ENCODE measurements at places on chromosomes 11 and 22.
A peak's percentile ranks its signal among the peaks of the same experiment; 100 is the strongest.

DNA sequence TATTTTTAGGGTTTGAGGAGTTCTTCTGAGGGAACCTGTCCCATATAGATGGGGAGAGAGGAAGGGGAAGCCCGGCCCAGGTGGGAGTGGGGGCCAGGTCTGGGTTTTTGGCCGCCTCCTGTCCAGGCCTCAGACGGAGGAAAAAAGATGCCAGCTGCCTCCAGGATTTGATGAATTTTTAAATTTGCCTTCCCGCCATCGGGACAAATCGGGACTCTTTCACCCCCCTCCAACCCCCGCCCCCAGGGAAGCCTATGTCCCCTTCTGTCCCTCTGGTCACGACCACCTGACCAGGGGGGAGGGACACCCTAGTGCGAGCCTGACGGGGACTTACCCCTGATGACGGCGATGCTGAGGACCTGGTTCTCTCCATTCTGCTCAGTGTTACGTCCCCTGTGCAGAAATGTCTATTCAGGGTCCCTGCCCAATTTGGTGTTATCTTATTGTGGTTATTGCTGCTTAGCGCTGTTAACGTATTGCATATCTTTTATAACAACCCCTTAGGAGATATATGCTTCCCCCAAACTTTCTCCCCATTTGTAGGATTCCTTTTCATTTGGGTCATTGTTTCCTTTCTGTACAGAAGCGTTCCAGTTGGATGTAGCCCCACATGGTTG lies 115.9 kb upstream of the GRK3 start:
- DNase-seq, result no peak
- H3K36me3 ChIP-seq, result peaks cover 13% of the 10 kb centered on the region
- peaks cover 50% of the 10 kb centered on the region for H3K4me1 ChIP-seq
- H3K27ac ChIP-seq, result peak overlapping the region; percentile 78
- no peaks in the 10 kb centered on the region for H3K27me3 ChIP-seq

DNA sequence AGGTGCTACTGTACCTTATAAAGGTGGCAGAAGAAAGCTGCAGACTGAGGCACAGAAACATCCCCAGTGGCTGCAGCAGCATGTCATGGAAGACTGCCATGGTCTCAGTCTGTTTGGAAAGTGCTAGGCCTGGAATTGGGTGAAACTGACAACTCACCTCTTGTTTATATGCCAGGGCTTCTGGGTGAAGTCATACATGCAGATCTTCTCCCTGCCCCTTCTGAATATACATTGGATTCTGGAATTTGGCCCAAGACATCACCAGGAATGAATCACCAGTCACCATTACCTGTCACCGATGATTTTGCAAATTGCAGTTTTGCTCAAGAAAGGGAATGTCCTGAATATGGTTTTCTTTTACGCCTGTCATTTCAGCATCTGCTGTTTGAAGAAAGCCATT lies at the start of gene PLET1:
TSS of gene PLET1 (minus strand) at position 371 of the 400 bp plus-strand sequence. CDS start at position 100, 271 bp downstream.
- no peaks in the 10 kb centered on the region for H3K27me3 ChIP-seq
- no peaks in the 10 kb centered on the region for H3K36me3 ChIP-seq
- H3K27ac ChIP-seq, result no peak within 1 kb of the TSS
- no peak for DNase-seq
- no peaks in the 10 kb centered on the region for H3K4me1 ChIP-seq
- H3K4me3 ChIP-seq, result no peak within 1 kb of the TSS

DNA sequence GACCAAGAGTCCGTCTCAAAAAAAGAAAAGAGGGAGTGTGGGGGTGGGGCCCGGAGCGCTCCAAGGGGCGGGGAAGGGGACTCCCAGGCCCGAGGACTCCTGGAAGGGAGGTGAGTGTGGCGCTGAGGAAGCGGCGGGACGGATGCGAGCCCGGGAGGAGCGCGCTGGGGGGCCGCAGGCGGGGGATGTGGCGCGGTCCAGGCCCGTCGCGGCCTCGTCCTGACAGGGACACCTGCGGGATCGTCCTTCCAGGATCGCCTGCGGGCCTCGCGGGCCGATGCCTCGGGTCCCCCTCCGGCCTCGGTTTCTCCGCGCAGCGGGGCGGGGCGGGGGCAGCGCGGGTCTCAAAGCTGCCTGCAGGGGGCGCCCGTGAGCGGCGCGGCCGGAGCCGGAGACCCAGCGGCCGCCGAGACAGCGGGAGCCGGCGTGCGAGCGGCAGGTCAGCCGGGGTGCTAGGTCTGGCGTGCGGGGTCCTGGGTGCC lies 3.8 kb upstream of the ADORA2A start:
- peaks cover 40% of the 10 kb centered on the region for H3K4me1 ChIP-seq
- H3K4me3 ChIP-seq, result no peak overlapping the region
- H3K27ac ChIP-seq, result no peak overlapping the region
- H3K27me3 ChIP-seq, result no peaks in the 10 kb centered on the region

GRCh38 chr22:23787600-23787896 lies 782 bp downstream of the SMARCB1 start:
- peak overlapping the region; percentile 61 for H3K27ac ChIP-seq
- peaks cover 37% of the 10 kb centered on the region for H3K36me3 ChIP-seq
- H3K4me1 ChIP-seq, result peaks cover 42% of the 10 kb centered on the region
- DNase-seq, result no peak

DNA sequence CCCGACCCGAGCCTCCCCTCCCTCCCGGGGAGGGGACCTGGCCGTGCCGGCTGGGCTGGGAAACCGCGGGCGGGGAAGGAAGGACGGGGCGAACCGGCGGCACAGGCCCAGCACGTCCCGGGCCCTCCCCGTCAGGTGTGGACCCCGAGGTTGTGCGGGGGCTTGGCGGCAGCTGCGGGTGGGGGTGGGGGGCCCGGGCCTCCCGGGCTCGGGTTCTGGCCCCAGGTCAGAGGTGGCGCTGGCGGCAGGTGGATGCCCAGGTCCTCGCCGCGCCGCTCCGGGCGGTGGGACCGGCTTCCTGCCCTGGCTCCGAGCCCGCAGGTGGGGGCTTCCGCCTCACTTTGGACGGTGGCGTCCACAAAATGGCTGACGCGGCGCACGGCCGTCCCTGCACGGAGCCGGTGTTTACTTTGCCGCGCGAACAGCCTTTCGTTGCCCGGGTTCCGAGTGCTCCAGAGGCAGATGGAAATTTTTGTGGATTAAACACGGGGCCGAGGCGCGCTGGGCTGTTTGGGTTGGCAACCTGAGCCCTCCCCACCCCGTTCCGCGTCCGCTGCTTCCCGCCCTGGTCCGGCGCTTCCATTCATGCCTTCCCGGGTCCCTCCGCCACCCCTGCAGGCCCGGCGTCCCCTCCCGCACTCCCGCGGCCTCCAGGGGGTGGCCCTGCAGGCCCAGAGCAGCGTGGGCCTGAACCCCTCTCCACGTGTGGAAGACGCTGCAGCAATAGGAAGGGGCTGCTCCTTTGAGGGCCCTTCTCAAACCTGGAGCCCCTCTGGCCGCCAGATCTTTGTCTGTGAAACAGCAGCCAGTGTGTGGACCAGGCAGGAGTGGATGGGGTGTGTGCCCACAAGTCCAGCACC lies 92.0 kb upstream of the KCNQ1OT1 start:
- H3K4me1 ChIP-seq, result no peaks in the 10 kb centered on the region
- DNase-seq, result no peak
- H3K36me3 ChIP-seq, result no peaks in the 10 kb centered on the region

DNA sequence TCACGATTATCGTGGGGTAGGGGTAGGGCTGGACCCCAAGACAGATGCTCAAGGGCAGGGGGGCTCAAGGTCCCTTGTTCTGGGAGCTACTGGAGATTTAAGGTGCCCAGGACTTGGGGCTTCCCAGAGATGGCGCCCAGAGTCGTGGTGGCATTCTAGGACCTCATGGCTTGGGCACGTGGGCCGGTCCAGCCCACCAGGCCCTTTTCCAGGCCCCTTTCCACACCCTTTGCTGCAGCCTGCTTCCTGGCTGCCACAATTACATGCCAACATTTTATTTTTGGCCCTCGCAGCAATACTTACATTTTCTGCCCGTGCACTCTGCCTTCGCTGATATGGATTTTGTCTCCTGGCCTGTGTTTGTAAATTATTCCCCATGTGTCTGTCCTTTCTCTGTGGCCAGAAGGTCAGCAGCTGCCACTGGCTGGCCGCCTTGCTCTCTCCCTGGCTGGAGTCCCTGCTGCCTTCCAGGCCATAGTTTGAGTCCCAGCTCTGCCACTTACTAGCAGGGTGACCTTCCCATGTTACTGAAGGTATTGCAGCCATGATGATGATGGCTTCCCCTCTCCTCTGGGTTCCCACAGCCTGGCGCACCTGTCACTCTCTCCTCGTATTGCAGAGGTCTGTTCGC lies 11.2 kb downstream of the MB start:
- H3K4me3 ChIP-seq, result no peak overlapping the region
- no peaks in the 10 kb centered on the region for H3K36me3 ChIP-seq
- no peak overlapping the region for H3K27ac ChIP-seq
- no peak for DNase-seq

- no peak overlapping the region for H3K27ac ChIP-seq
- no peak for DNase-seq
- no peaks in the 10 kb centered on the region for H3K4me1 ChIP-seq
- H3K4me3 ChIP-seq, result no peak overlapping the region
- H3K27me3 ChIP-seq, result no peaks in the 10 kb centered on the region
Measured at GRCh38 chr11:106061954-106062949, 14.9 kb downstream of the KBTBD3 start.

- no peak overlapping the region for H3K4me3 ChIP-seq
- no peak overlapping the region for H3K27ac ChIP-seq
- H3K36me3 ChIP-seq, result no peaks in the 10 kb centered on the region
- no peaks in the 10 kb centered on the region for H3K27me3 ChIP-seq
- no peak for DNase-seq
Measured at GRCh38 chr11:44071157-44071556, 5.1 kb downstream of the ACCS start.

GRCh38 chr11:8368772-8369171 lies 105.1 kb upstream of the LMO1 start:
- H3K36me3 ChIP-seq, result no peaks in the 10 kb centered on the region
- no peak overlapping the region for H3K27ac ChIP-seq
- DNase-seq, result no peak
- H3K27me3 ChIP-seq, result no peaks in the 10 kb centered on the region

DNA sequence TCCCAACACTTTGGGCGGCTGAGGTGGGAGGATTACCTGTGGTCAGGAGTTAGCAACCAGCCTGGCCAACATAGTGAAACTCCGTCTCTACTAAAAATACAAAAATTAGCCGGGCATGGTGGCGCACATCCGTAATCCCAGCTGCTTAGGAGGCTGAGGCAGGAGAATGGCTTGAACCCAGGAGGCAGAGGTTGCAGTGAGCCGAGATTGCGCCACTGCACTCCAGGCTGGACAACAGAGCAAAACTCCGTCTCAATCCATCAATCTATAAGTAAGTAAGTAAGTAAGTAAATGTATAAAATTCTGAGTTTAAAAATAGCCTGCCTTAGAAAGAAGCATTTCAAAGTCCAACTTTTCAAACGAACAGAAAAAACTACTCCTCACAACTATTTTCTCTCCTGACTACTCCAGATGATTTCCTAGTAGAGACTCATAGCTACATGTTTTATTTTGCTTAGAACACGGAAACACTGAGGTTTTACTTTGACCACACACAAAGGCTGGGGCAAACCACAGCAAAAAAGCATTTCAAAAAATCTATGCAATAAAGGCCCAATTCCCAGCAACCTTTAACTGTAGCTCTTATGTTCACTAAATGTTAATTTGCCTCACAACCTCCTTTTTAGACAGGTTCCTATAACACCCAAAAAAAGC lies 16.3 kb downstream of the SPTY2D1 start:
- DNase-seq, result peak; percentile 77
- H3K36me3 ChIP-seq, result peaks cover 31% of the 10 kb centered on the region
- H3K27ac ChIP-seq, result peak overlapping the region; percentile 76
- H3K4me3 ChIP-seq, result no peak overlapping the region
- no peaks in the 10 kb centered on the region for H3K27me3 ChIP-seq
